ENCODE measurements at places on chromosomes 1 and 21. TPM values are rescaled to one million over a fixed set of nuclear protein-coding genes. Genes with fewer than 3 reads are reported as not detected.

DNA sequence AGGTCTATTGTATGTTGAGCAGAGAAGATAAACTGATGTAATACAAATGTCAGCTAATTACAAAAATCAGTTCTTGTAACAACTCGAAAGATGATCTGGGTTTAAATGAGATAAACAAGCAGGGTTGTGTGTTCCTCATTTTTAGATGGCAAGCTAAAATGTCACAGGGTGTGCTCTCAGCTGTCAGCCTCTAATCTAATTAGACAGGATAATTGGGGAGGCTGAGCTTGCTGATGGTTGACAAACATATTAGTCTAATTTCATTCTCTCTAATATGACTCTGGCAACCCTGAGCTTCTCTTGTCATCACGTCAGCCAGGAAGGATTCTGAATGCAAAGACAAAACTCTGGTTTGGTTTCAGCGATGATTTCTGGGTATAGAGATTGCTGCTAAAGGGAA is 335.3 kb upstream of the KAZN start:
- DNase-seq, result no peak

- DNase-seq, result no peak
Observed at GRCh38 chr1:39335216-39335615, 130.7 kb downstream of the MACF1 start.

DNA sequence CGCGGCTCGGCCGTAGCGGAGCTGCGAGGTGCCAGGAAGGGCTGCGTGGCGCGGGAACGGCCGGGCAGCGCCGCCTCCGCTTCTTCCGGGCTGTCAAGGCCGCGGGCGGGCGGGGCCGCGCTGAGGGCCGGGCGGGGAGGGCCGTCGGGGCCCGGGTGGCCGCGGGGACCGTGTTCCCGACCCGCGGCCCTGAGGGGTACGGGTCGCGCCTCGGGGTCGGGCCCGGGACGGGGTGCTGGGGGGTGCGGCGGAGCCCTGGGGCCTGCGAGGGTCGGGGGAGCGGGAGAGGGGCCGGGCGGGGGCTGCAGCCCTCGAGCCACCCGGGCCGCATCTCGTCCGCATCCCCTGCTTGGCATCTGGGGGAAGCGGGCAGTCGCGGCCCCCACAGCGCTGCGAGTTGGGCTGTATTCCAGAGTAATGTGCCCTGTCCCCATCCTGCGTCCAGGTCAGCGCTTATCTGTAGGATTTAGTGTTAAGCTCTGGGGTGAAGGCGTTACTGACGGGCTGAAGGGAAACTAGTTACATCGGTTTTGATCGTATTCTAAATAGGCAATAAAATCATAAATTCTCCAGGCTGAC is 379 bp downstream of the RER1 start:
- no peak for DNase-seq

- no peak for DNase-seq
Observed at GRCh38 chr1:43952731-43953346, 6.1 kb downstream of the IPO13 start.

DNA sequence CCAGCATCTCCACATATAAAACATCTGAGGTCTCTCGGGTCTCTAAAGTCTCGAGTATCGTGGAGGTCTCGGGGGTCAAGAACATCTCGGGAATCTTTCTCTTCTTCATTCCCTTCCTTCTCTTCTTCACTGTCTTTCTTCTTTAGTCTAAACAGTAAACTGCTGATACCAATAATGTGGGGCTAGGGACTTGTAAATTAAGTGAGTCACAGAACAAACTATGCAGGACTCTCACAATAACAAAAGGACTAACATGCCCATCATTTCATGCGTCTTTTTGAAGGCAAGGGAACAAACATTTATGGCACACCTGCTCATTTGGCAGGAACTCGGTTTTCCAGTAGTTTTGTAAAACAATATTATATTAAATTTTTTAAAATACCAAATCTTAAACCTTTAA is 32.4 kb downstream of the PRPF38A start:
- DNase-seq, result no peak

- DNase-seq, result no peak
Observed at GRCh38 chr21:9756677-9757076, 764.7 kb upstream of the TPTE start.

DNA sequence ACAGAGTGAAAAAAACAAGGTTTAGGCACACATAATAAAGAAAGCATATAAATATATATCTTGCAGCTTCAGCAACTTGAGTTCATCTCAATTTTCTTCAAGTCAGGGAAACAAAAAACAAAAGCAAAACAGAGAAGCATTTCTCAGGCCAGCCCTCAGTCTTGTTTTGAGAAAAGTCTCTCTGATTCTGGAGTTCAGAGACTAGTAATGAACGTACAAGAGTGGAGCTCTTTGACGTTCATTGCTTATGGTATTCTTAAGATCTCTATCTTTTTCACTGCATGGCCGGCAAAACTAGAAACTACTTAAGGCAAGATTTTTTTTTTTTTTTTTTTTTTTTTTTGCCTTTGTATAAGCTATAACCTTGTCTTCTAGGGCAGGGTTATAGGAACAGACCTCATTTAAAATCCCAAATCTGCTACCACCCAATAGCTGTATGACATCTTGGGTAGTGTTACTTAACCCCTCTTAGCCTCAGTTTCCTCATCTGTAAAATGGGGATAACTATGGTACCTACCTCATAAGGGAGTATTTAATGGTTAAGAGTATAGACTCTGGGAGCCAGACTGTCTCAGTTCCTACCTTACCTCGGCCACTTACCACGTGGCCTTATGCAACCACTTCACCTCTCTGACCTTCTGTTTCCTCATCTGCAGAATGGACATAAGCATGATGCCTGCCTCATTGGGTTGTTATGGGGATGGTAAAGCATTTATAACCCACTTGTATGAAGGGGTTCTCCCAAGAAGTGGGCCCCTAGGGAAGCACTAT is 33.6 kb downstream of the LMO4 start:
- DNase-seq, result no peak

DNA sequence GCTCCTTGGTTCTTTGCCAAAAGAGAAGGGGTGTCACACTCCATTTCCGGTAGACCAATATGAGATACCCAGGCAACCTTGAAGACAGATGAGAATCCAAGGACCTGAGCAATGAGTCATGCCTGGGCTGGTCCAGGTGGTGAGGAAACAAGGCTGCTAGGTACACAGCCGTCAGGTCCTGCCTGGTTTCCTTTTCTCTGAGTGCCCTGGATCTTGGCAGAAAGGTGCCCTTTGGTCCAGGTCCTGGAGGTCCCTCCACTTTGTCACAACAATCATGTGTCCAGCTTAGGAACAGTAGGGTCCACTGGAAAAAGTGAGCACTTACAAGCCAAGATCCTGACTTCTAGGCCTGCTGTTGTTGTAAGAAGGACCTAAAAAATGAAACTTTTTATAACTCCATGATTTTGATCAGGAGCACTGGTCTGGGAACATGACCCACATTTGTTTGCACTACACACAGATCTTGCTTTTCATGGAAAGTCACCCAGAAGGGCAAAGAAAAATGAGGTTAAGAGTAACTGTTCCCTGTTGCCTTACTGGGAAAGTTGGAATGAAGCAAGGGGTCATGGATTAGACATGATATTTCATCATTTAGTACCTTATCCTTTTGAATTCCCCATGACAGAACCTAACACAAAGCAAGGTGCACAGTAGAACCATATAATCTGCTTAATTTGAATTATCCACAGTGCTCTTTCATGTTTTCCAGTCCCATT is 94.7 kb downstream of the PAPPA2 start:
- no peak for DNase-seq

DNA sequence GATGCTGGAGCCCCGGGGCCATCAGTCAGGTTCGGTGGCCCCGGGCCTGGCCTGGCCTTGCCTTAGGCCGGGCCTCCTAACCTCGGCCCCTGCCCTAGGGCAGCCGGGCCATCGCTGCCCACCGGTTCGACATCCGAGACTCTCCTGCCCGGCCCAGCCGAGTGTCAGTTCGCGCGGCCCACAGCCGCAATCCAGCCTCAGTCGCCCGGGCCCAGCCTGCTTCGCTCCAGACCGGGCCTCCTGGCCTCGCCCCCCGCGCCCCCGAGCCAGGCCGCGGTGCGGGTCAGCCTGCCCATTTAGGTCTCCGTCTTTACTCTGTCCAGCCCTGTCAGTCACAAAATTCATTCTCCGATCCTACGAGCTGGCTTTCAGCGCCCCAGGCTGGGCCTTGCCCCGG is 777 bp downstream of the LRRC41 start:
- DNase-seq, result peak; percentile 16

DNA sequence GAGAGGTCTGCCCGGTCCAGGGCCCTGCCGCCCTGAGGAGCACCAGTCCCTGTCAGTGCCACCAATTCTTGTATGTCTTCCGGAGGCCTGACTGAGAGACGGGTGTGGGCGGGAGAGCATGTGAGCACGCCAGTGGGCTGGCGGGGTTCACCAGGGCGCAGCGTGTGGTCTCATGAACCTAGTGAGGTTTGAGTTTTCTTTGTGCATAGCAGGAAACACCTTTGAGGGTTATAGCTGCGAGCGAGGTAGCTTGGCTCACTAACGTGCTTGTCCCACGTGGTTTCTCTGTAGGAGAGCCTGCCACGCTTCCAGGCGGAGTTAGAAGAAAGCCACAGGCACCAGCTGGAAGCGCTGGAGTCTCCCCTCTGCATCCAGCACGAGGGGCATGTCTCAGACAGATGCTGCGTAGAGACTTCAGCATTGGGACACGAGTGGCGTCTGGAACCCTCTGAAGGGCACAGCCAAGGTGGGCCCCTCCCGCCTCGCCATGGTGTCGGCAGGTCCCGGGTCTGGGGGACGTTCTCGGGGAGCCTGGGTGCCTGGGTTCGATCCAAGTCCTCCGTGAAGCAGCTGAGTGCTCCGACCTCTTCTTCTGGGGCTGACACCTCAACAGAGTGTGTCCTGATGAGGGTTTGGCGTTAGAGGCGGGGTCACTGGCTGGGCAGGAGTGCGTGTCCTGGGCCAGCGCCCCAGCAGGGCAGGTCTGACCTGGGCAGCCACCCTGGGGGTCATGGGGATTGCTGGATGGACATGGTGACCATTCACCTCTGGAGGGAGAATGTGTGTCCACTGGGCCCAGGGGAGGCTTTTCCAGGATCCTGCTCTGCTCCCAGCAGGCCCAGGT is 31.4 kb downstream of the PCNT start:
- DNase-seq, result no peak

FCGR3A gene
- 0.19 TPM for total RNA-seq

TEDDM1 gene
- total RNA-seq, result not detected

TDRD10 gene
- not detected for total RNA-seq

CATSPER4 gene
- not detected for total RNA-seq

Measured in activated naive CD4-positive, alpha-beta T cell treated with anti-CD3 and anti-CD28 coated beads for 36 hours (primary cell).